ENCODE measurements at places on chromosomes 6 and 20.

DNA sequence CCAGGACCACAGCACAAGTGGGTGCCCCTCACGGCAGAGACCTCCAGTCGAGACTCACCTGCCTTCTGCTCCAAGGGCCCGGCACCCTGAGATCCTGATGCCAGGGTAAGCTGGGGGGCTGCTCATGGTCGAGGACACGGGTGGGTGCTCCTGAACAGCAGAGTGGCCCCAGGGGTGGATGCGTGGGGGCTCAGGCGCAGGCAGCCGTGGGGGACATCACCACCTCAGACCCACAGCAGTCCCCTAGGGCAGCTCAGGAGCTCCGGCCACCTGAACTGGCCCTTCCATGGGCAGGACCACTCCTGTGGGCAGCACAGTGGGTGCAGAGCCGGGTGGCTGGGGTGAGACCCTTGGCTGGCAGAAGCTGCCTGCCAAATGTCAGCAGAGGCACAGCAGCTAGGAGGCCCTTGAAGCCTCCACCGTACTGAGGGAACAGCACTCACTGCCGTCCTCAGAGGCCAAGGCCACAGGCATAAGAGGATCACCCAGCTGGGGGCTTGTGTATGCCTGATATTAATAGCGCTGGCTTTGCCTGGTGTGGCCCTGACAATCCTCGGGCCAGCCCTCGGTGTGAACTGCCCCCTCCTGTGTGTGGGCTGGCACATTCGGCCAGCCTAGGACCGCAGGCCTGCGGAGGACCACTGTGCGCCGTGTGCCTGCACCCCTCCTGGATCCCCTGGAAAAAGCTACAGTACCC is 5.4 kb downstream of the UCKL1 start:
- no peak for DNase-seq

DNA sequence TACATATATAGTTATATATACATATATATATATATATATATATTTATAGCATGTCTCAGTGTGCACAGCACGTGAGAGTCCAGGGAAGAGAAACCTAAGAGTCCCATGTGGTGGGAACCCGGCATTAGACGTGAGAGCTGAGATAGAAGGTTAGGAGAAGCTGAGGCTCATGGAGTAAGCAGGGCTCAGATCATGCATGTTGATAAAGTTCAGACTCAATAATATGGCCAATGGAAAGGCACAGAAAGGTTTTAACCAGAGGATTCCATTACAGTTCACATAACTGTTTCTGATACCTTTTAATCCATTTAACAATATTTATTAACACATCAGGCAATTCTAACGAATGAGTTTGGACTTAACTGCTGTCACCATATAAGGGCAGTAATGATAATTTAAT is 143.4 kb downstream of the MYB start:
- DNase-seq: no peak

DNA sequence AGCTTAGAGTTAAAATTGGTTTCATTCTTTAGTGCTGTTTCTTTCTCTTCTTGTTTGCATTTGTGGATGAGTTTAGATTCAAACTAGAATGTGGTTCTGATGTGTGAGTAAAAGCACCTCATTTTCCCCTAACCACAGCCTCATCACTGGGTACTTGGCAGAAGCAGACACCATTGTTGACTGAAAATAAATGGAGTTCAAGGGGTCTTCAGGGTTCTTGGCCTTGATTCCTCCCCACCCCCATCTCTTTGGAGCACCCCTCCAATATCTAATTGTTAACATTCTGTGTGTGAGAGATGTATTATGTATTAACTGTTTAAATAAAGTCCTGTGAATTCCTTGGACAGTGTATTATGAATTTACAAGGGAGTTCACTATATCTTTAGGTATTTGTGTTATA is 59.6 kb downstream of the JARID2 start:
- no peak for DNase-seq

GRCh38 chr20:62589720-62590119 is 52.6 kb upstream of the SLCO4A1 start:
- no peak for DNase-seq

DNA sequence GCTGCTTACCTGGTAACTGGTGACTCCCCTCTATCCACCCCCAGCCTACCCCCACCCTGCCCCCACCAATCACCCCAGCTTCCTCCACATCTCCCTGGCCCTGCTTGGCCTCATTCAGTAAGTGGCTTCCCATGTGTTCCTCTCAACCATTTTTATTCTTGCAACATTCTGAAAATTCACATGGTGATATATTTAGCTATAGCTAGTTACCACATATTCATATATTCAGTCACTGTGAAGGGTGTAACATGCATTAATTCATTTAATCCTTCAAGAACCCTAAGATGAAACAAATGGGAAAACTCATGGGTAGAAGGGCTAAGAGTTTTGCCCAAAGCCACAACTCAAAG is 95.4 kb upstream of the CEP85L start:
- DNase-seq: no peak

- DNase-seq: no peak
Observed at GRCh38 chr20:43995645-43996044, 81.0 kb downstream of the TOX2 start.

DNA sequence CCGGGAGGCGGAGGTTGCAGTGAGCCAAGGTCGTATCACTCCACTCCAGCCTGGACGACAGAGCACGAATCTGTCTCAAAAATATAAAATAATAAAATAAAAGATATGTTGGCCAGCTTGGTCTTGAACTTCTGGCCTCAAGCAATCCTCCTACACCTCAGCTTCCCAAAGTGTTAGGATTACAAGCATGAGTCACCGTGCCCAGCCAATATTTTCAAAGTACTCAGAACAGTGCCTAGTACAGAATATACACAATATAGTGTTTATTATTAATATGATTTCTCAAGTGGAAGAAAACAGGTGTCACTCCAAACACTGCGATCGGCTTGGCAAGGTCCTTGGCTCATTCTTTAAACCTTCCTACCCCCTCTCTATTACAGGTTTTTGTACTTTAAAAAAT is 3.1 kb downstream of the FAM210B start:
- no peak for DNase-seq

GRCh38 chr6:97198046-97198565 is 84.9 kb downstream of the MMS22L start:
- DNase-seq: no peak

GRCh38 chr6:38678178-38678760 is 24.7 kb downstream of the GLO1 start:
- no peak for DNase-seq

GRCh38 chr6:42025066-42025844 is 25.1 kb upstream of the TAF8 start:
- no peak for DNase-seq

- DNase-seq: peak; percentile 82
Observed at GRCh38 chr6:169858935-169859351, 107.5 kb downstream of the ERMARD start.

DNA sequence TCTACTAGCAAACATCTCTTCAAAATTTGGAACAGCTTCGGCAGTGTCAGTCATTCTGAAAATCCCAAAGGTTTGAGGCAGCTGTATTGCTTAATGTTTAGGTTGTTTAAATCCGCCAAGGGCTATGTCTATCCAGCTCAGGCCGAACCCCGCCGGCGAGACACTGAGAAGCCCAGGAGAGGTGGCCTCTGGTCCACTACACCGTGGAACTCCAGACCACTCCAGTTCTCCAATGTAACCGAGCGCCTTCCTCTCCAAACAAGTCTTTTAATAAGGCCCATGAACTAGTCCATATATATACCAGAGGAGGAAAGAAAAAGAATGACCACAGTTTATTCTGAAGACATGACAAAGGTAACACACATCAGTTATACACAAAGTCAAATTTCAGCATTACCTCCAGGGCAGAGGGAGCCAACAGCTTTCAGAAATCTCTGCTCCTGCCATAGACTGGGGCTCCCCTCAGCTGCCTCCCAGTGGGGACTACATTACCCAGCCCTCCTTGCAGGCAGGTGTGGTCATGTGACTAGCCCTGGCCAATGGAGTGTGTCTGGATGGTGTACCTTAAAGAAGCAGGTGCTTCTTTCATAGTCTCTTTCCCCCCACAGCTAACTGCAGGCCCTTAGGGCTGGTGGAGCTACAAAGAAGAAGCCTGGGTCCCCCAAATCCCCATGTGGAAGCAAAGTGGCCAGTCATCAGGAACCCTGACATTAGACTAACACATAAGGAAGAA is at the start of gene RAMACL:
Gene RAMACL, minus strand, starts transcription at position 255 of the 733 bp plus-strand sequence. Its CDS starts 201 bp downstream, at position 54.
- no peak for DNase-seq

DNA sequence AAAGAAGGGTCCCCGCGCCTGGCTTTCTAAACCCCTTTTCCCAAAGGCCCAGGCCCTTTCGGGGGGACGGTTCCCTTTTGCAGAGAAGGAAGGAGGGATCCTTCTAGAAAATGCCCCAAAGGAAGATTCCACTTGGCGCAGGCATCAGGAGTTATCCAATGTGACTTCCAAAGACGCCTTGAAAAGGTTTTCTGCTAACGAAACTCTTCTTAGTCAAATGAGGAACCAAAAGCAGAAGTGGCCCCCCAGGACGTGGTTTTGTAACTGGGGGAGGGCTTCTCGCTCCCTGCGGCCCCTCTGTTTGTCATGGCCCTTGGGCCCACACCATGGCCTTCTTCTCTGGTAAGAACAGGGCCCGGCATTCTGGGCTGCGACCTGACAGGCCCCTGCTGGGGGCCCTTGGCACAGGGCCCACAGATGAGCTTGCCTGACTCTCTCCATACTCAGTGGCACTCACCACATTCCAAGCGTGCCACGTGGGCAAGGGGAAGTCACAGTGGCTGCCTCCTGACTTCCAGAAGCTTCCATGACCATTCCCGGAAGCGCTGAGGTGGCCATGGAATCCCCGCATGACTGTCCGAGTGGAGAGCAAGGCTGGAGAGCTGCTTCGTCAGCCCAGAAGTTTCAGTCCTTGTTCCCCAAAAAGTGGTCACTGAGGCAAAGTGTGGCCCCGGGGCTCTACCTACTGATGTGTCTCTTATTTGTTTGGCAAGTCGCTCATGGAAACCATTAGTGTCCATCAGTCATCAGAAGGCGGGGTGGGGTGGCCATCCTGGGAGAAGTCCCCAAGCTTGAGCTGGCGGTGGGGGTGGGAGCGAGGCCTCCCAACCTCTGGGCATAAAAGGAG is 834 bp upstream of the CTSZ start:
- no peak for DNase-seq

DNA sequence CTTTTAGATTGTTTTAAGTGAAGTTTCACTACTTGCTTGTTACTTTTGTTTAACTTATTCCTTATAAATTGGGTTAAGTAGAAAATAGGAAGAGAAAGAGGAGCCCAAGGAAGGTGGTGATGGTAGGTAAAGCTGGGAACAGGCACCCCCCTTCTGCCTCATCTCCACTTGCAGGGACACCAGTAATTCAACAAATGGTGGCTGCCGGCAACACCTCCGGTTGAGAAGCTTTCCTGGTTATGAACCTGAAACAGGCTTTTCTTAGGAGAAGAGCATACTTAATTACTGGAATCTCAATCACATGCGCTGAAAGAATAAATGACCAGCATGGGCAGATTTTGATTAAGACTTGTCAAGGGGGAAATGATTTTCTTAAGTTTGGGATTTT is 158.9 kb upstream of the ZNF217 start:
- DNase-seq: no peak

DNA sequence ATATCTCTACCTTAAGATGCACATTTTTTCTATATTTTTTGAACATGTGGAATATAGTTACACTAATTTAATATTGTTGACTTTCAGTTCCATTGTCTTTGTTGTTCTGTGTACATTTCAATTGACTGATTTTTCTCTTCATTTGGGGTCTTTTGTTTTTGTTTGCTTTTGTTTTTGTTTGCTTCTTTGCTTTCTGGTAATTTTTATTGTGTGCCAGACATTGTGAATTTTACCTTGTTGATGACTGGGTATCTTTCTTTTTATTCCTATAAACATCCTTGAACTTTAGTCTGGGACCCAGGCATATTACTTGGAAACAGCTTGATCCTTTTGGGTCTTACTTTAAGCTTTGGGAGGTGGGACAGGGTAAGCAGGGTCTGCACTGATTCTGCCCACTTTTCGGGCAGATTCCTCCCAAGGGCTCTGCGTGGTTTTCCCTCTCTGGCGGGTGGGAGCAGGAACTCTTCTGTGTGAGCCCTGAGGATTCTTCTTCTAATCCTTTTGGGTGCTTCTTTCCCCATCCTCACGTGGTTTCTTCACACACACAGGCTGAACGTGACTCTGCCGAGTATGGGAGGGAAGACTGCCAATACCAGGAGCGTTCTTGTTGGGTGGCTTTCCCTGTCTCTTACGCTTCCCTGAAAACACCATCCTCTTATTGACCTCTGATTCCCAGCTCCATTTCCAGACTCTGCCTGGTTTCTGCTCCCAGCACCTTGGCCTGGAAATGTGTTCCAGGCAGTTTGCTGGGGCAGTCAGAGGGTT is 200.5 kb downstream of the ARID1B start:
- DNase-seq: no peak

GRCh38 chr6:111256646-111257045 is 169.3 kb downstream of the SLC16A10 start:
- no peak for DNase-seq

- DNase-seq: no peak
Observed at GRCh38 chr6:19988555-19988954, 151.4 kb downstream of the ID4 start.

DNA sequence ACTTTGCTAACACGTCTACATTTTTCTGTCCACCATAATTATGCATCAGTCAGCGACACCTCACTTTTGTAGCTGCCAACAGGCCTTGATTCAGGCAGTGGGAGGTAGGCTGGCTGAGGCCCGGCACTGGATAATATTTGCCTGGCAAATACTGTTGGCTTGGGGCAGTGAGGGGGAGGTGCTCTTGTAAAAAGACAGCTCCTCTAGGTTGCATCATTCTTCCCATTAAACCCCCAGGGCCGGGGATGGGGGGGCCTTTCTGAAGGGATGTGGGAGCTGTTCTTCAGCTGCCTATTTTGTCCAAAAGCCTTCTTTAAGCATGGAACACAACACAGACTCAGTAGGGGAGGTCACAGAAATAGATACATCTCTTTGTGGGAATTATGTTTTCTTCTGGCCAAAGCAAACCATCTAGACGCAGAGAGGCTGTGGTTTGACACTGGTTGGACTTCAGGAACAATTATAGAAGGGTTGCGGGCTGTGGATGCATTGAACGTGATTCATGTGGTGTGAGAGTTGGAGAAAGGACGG is 338.3 kb upstream of the NT5E start:
- no peak for DNase-seq
